ENCODE measurements at places on chromosomes 11 and 22.

- DNase-seq: peak; percentile 59
Observed at GRCh38 chr11:61679893-61680621, at the start of gene DAGLA. Gene DAGLA (plus strand): TSS chr11:61680391. CDS start chr11:61720156, 39,765 bp downstream.

- no peak for DNase-seq
Observed at GRCh38 chr11:61737131-61737530, 15.3 kb upstream of the MYRF start.

- no peak for DNase-seq
Observed at GRCh38 chr22:36039125-36039524, 10.5 kb upstream of the RBFOX2 start.

GRCh38 chr11:84963240-84963639 is 663.9 kb downstream of the DLG2 start:
- DNase-seq: no peak

DNA sequence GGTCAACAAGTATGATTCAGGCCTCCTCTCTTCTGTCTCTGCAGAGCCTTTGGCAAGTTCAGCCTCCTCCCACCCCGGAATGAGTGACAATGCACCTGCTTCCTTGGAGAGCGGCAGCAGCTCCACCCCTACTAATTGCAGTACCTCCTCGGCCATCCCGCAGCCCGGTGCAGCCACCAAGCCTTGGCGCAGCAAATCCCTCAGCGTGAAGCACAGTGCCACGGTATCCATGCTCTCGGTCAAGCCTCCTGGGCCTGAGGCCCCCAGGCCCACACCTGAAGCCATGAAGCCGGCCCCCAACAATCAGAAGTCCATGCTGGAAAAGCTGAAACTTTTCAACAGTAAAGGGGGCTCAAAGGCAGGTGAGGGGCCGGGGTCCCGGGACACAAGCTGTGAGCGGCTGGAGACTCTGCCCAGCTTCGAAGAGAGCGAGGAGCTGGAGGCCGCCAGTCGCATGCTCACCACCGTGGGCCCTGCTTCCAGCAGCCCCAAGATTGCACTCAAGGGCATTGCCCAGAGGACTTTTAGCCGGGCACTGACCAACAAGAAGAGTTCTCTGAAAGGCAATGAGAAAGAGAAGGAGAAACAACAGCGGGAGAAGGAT is 220.6 kb downstream of the NAV2 start:
- no peak for DNase-seq

DNA sequence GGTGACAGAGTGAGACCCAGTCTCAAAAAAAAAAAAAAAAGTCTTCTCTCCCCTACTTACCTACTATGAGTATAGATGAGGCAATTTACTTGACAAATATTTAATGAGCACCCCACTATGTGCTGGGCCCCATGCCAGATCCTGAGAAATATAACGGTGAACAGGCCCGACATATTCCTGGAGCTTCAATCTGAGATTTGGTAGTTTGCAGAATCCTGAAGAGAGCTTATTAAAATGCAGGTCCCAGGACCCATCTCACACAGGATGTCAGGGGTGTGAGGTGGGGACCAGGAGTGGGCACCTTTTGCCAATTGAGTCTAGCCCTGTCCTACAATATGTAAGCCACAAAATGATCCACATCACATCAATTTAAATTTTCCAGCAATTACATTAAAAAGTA is 44.0 kb downstream of the KCNJ4 start:
- DNase-seq: no peak

GRCh38 chr11:37322333-37323194 is 724.5 kb upstream of the RAG2 start:
- no peak for DNase-seq

DNA sequence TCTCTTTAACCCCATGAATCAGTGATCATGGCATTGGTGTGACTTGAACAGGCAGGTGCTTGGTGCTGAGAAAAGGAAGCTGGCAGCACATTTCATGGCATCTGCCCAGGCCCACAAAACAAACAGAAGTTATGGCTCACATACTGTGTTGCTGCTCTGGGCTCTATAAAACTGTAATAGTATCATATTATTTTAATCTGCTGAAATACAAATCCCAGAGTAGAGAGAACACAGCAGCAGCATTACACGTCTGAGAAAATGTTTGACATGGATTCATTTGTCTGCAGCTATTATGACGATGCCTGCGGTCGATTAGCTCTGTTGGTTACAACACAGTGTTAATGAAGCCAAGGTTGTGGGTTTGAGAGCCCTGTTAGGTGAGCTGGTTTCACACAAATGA is 80.8 kb downstream of the ALX4 start:
- no peak for DNase-seq

- DNase-seq: no peak
Observed at GRCh38 chr22:49359076-49359475, 468.6 kb downstream of the BRD1 start.
